ENCODE measurements at places on chromosomes 16 and 17.

GRCh38 chr16:80802138-80802537 is 2.3 kb downstream of the CDYL2 start:
- no peak for DNase-seq

DNA sequence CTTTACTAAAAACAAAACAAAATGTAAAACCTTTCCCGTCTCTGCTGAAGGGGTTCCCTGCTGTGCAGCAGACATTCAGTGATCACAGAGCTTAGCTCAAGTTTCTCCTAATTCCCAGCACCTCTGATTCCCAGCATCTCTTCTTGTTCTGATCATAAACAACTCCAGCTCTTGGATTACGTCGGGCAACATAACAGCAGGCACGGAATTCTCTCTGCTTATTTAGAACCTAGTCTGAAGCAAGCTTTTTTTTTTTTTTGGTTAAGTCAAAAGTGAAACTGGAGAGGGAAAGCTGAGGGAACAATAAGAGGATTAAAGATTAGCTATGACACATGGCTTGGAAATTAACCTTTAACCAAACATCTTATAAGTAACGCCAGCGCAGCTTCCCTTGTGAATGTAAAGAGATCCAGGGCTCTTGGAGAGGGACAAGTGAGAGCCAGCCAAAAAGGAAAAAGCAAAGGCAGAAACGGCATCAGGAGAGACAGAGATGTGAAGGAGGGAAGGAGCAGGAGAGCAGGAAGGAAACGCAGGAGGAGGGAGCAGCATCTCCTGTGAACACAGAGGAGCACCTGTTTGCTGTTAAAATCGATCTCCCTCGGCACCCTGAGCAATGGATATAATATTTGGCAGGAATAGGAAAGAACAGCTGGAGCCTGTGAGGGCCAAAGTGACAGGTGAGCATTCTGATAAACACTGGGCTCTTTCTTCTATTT is at the start of gene BCO1:
BCO1 (plus strand) TSS at position 394 of the 716 bp plus-strand sequence; CDS start at position 614, 220 bp downstream.
- DNase-seq = peak; percentile 31

DNA sequence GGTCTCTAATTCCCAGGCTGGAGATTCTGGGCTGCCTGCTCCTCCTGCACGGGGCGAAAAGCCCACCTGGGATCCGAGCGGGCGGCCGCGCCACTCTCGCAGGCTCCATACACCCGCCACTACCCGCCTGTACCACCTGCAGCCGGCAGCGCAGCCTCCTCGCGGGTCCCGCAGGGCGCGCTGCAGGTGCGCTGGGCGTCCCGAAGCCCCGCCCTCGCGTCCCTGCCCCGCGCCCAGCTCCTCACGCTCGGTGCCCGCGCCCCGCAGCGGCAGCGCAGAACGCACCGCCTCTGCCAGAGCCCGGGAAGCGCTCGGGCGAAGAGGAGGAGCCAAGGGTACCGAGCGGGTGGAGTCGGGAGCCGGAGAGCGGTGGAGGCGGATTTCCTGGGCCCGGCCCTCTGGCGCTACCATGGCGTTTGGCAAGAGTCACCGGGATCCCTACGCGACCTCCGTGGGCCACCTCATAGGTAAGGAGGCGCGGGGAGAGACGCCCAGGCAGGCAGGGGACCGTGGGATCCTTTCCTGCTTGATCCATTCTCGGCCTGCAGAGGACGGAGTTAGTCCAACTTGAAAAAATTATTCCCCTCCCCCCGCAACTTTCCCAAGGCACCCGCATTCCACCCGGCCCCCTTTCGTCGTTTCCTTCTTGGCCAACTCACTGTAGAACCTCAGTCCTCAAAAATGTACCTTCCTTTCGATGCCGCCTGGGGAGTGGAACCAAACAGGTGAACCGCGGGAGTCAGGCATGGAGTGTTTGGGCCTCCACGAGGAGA is at the start of gene TOM1L1:
TOM1L1 (plus strand) TSS at position 396 of the 773 bp plus-strand sequence; CDS start at position 410, 14 bp downstream.
- peak; percentile 40 for DNase-seq

DNA sequence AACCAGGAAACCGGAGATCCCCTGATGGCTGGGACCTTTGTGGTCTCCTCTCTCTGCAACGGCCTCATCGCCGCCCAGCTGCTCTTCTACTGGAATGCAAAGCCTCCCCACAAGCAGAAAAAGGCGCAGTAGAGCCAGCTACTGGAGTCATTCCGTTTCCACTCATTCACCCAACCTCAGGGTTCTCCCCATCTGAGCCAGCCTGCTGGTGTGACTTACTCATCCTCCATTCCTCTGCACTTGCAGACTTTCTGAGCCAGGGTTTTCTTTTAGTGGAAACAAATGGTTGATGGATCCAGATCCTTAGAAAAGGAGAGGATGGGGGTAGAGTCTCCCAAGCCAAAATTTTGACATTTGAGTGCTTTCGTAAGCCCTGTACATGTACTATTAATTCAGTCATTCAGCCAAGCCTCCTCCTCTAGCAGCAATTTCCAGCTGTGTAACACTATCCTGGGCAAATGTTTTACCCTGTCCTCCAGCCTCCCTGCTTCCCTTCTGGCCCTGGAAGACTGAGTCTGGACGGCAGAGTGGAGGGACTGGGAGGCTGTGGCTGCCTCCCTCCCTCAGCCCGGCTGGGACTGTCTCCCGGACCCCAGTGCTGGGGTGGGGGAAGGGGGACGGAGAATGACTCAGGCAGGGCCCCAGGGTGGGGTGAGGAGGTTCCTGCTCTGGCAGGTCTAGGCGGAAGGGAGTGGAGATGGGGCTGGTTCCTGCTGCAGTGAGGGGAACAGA is 2.3 kb downstream of the SOX15 start:
- no peak for DNase-seq

DNA sequence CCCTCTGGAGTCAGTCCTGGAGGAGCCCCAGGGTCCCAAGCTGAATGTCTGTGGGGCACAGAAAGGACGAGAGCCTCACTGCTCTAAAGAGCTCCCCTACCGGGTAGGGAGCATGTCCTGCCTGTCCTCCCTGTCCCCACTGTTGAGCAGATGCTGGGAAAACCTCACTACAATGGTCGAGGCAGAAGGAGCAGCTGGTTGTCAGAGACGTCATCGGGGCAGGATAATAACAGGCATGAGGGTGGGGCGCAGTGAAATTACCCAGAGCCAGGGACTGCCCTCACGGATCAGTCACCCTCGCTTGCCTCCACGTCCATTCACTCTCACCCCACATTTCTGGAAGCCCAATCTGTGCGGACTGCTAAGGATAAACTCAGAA is 538 bp downstream of the TM4SF5 start:
- no peak for DNase-seq

DNA sequence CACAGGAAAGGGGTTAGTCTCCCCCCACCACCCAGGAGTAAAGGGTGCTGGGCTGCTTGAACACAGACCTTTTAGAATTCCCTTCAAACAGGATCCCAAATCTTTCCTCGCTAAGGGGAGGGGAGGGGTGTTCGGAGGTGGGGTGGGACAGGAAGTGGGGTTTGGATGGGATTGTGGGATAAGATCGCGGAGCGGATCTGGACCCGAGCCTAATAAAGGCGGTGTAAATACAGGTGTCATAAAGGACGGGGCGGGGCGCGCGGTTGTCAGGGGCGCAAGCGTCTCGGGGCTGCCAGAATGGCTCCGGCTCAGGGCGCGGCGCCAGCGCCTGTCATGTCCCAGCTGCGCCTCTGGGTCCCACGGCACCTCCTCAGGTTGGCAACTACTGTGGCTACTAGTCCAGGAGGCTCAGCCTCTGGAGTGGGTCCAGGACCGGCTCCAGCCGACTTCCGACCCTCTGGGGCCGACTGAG is 59.8 kb upstream of the FBXO47 start:
- peak; percentile 69 for DNase-seq

DNA sequence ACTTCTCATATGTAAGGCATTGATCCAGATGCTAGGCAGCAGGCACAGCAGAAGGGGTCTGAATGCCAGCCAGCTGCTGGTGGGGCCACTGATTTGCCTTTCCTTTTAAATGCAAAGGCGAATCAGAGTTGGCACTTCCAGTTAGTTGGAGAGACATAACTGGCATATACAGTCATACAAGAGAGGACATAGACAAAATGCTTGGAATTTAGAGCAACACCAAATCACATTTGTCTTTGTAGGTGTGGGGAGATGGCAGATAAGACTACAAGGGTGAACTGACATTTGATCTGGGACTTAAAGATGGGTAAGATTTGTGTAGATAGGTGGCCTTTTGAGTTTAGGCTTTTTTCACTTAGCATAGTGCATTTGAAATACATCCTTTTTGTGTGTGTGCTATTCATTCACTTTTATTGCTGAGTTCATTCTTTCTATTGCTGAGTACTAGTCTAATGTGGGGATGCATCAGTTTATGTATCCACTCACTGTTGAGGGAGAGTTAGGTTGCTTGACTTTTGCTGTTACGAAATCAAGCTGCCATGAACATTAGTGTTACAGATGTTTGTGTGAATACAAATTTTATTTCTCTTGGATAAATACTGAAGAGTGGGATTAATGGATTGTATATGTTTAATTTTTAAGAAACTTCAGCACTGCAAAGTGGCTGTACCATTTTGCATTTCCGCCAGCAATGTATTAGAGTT is 74.1 kb downstream of the SPECC1 start:
- DNase-seq = no peak

DNA sequence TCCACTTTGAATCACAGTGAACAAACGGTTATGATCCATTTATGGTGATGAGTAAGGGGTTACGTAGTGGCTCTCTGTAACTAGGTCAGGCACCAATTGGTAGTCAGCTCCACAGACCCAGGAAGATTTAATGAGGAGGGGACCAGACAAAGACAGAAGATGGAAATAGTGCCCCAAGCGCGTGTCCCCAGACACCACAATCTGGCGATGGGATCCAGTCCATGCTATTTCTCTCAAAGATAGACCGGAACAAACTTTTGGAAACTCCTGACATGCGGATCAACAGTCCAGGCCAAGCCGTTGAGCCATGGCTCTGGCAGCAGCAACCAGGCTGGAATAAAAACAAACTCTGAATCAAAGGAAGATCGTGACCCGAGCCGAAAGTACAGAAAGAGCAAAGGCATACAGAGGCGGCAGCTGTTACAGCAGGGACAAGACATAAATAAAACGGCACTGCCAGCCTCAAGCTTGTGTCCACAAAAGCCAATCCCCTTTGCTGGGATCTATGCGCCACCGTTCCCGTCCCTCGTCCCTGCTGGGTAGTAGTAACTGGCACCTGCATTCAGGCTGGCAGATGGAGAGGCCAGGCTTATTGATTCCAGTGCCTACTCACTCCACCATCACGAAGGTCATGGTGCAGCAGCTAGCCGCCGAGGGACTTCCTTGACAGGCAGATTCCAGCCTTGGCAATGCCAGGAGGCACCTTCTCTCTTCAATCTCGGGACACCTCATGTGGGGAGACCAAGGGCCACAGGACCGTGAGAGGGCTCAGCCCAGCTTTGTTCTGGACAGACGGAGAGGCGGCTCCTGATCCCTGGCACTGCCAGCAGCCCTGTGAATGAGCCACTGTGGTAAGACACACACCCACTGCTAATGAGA is 50.2 kb downstream of the CDH11 start:
- no peak for DNase-seq

DNA sequence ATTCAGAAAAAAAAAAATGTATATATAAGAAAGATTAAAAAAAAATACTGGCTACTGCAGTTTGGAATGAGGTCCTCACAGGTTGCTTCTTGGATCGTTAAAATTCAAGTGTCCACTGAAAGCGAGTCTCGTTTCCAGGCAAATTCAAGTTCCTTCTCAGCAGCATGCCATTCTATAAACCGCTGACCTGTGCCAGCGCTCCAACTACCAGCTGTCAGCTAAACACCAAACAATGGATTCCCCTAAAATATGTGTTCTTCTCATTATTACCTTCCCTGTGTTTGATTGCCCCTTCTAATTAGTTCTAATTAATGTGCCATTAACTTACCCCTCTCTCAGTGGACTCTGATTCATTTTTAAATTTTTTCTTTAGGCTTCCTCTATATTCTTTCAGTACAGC is 92.4 kb downstream of the DNAH9 start:
- DNase-seq = no peak

GRCh38 chr16:8626946-8627345 is 5.4 kb downstream of the METTL22 start:
- DNase-seq = no peak

DNA sequence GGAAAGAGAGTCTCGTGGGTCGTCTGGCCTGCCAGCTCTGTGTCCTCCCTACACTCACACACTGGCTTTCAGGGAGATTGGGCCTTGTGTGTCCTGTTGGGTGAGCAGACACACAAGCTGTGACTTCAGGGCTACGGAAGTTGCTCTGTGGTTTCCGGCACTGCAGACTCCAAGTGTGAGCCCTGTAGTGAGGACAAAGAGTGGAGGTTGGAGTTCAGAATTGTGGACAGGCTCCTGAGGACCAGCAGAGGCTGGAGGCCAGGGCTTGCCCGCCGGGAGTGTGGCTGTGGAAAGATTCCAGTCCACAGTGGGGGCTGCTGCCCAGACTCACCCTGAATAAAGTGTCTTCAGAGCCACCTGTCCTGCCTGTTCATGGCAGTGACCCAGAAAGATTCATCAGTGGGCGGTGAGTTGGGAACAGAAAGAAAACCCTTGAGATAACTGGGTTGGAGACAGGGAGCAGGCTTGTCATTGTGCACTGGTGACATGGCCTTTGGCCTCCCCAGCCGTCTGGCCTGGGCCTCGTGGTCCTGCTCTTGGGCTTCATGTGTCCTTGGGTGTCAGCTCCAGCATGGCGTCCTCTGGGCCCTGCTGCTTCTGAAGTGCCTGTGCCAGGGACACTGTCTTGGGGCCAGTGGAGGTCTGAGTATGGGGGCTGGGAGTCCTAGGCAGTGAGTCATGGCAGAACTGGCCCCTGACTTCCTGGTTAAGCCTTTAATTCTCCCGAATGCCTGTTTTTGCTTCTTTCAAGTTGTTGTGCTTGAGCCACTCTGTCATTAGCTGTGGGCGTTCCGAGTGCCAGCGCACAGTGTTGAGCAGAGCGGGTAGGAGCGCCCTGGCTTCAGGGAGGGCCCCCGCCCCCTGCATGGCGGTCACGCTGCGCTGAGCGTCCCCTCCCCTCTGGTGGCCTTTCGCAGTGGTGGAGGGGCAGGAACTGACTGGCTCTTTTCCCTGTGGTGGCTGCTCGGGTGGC is 19.9 kb upstream of the ZNF750 start:
- DNase-seq = peak; percentile 12

DNA sequence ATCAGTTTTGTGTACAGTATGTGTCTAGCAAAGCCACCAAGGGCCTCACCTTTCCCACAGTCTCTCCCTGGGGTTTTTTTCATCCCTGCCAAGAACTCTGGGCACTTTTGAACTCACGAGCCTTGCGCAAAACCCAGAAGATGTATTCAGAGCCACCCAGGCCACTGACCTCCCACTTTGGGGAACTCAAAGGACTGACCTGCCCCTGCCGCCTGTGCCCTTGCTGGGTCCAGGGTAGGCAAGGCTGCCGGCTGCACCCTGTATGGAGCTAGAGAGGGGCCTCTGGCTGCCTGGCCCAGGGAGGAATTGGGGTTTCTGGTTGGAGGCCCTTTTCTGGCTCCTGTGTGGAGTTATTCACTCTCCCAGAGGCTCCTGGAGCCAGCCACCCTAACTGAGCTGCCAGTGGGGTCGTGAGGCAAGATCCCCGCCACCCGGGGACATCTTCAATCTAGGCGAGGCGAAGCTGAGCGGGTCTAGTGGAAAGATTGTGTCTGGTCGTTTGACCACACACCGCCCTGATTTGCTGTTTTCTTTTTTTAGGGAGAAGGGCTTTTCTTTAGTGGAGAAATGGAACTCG is 1.9 kb downstream of the CDK5R1 start:
- DNase-seq = no peak

Measured in DMS79 treated with DMSO at 0.1 percent for 48 hours (cell line).